ENCODE measurements at places on chromosomes 2 and 18. TPM values are rescaled to one million over a fixed set of nuclear protein-coding genes. Genes with fewer than 3 reads are reported as not detected.

HOXD13 gene
- not detected for total RNA-seq

CYBRD1 gene
- total RNA-seq, result 0.99 TPM

CHRNG gene
- not detected for total RNA-seq

- no peak overlapping the region for H3K27ac ChIP-seq
- H3K36me3 ChIP-seq, result no peaks in the 10 kb centered on the region
- no peak overlapping the region for H3K4me3 ChIP-seq
- no peak for DNase-seq
- peaks cover 11% of the 10 kb centered on the region for H3K4me1 ChIP-seq
- no peaks in the 10 kb centered on the region for H3K27me3 ChIP-seq
Measured at GRCh38 chr2:145323512-145323911, 803.6 kb upstream of the ZEB2 start.

GRCh38 chr2:144500563-144500962 is 19.4 kb downstream of the ZEB2 start:
- H3K36me3 ChIP-seq, result peaks cover 1% of the 10 kb centered on the region
- DNase-seq, result no peak
- H3K4me1 ChIP-seq, result peaks cover 14% of the 10 kb centered on the region
- no peak overlapping the region for H3K4me3 ChIP-seq
- no peak overlapping the region for H3K27ac ChIP-seq
- H3K27me3 ChIP-seq, result peaks cover 8% of the 10 kb centered on the region

DNA sequence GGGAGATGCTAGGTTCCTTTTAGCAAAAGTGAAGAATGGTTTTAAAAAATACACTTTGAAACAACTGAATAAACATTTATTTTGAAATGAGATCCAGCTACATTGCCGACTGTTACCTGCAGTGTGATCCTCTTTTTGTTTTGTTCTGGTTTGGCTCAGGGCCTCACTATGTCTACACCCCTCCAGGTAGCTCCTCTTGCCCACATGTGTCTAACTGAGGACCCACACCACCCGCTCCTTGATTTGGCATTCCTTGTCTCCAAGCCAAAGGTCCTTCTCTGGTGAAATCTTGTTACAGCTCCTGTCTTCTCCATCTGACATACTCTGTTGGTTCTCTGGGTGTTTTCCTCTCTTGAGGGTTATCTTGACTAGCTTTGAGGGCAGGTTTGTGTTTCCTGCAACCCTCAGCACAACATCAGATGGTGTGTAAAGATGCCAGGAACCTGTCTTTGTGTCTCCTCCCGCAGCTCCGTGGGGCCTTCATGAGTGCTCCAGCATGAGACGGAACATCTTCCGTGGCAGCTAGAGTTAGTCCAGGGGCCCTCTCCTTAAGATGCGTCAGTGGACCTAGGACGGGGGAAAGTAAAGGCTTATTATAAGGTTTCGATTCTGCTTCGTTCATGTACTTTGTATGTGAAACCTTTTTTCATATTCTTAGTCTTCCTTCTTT is 32.1 kb downstream of the MAP4K4 start:
- no peaks in the 10 kb centered on the region for H3K36me3 ChIP-seq
- H3K27me3 ChIP-seq, result no peaks in the 10 kb centered on the region
- H3K4me3 ChIP-seq, result peak overlapping the region; percentile 56

GRCh38 chr2:201242571-201243277 is 17.6 kb upstream of the CASP8 start:
- H3K27me3 ChIP-seq, result no peaks in the 10 kb centered on the region
- peaks cover 37% of the 10 kb centered on the region for H3K36me3 ChIP-seq
- H3K4me1 ChIP-seq, result peaks cover 46% of the 10 kb centered on the region
- no peak overlapping the region for H3K27ac ChIP-seq
- DNase-seq, result peak; percentile 46
- no peak overlapping the region for H3K4me3 ChIP-seq

GRCh38 chr2:202221873-202222272 is 16.5 kb downstream of the SUMO1 start:
- H3K27me3 ChIP-seq, result no peaks in the 10 kb centered on the region
- DNase-seq, result no peak
- no peak overlapping the region for H3K4me3 ChIP-seq
- H3K27ac ChIP-seq, result no peak overlapping the region
- H3K36me3 ChIP-seq, result peaks cover 24% of the 10 kb centered on the region
- H3K4me1 ChIP-seq, result peaks cover 18% of the 10 kb centered on the region

DNA sequence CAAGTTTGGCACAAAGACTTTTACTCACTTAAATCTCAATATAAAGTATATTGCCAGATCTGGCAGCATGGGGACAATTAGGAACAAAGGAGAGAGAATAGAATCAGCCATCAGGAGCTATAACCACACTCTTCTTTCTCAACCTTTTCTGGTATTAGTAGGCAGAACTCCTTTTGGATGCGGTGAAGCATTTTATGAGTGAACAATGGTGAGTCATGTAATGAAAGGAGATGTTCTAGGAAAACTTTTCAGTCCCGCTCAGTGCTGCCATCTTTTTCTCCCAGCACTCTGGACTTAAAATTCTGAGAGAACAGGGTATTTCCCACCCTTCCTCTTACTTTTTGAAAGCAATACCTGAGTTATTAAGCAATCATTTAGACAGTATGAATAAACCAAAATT is 32.2 kb downstream of the PLEKHA3 start:
- peaks cover 26% of the 10 kb centered on the region for H3K36me3 ChIP-seq
- H3K27me3 ChIP-seq, result no peaks in the 10 kb centered on the region
- no peak for DNase-seq
- H3K4me1 ChIP-seq, result peaks cover 34% of the 10 kb centered on the region
- no peak overlapping the region for H3K4me3 ChIP-seq

- no peak overlapping the region for H3K27ac ChIP-seq
- no peaks in the 10 kb centered on the region for H3K36me3 ChIP-seq
- H3K4me1 ChIP-seq, result peaks cover 2% of the 10 kb centered on the region
- DNase-seq, result no peak
- H3K27me3 ChIP-seq, result peaks cover 21% of the 10 kb centered on the region
Measured at GRCh38 chr2:205762881-205763280, 80.6 kb downstream of the NRP2 start.

DNA sequence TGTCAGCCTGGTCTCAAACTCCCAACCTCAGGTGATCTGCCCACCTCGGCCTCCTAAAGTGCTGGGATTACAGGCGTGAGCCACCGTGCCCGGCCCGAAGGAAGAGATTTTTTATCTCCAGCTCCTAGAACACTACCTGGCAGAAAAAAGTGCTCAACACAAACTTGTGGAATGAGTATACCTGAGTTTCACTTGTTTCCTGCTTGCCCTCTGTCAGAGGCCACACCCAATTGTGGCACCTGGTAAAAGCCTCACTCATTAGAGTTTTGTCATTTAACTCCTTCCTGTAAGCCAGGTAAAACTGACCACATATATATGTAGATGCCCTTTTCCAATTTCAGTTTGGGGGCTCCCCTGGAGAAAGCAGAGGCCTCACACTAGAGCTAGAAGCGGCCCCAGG is 42.2 kb upstream of the RTN4 start:
- no peak for DNase-seq
- H3K27ac ChIP-seq, result no peak overlapping the region
- H3K36me3 ChIP-seq, result no peaks in the 10 kb centered on the region
